Nephron progenitor cell (in vitro differentiated cells): ENCODE measurements at places on chromosomes 11 and 22.
A peak's percentile ranks its signal among the peaks of the same experiment; 100 is the strongest.

DNA sequence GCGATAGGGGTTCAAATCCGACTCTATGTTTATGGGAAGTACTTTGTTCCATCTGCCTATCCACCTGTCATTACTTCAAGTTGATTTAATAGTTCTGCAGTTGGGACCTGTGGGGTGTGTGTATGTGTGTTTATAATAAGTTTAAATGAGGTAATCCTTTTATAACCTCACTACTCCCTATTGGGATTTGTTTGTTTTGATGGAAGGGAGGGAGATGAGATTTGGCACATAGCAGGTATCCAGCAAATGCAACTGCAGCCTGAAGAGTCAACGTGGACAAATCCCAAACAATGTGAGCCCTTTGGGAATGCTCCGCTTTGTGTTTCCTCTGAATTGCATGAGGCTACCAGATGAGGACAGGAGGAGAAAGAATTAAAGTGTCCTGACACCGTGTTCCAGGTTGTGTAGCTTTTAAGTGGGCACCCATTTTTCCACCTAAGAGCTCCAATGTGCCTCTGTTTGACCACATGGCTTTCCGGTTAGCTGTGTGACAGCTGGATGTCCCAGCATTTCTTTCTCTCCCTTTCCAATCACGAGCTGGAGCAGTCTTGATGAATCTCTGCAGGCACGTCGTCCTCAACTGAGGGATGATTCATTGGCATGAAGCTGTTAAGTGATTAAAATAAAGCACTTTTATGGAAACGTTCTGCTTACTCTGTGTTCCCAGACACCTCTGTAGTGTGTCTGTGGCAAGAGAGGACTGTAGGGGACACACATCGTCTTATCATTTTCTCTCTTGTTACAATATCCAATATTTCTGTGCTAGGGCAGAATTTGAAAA, 610.7 kb downstream of the NTM start:
- no peak for DNase-seq

GRCh38 chr11:124672536-124673215, 863 bp downstream of the SIAE start:
- no peak for DNase-seq

GRCh38 chr11:122656073-122656630, 630 bp downstream of the UBASH3B start:
- DNase-seq: peak; percentile 75

DNA sequence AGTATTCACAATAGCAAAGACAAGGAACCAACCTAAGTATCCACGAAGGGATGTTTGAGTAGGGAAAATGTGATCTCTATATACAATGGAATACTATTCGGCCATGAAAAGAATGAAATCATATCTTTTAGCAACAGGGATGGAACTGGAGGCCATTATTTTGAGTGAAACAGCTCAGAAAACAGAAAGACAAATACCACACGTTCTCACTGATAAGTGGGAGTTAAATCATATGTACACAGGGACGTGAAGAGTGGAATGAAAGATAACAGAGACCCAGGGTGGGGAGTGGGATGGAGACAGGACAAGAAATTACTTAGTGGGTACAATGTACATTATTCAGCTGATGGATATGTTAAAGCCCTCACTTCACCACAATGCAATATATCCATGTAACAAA, 1012.7 kb downstream of the TBC1D22A start:
- no peak for DNase-seq

DNA sequence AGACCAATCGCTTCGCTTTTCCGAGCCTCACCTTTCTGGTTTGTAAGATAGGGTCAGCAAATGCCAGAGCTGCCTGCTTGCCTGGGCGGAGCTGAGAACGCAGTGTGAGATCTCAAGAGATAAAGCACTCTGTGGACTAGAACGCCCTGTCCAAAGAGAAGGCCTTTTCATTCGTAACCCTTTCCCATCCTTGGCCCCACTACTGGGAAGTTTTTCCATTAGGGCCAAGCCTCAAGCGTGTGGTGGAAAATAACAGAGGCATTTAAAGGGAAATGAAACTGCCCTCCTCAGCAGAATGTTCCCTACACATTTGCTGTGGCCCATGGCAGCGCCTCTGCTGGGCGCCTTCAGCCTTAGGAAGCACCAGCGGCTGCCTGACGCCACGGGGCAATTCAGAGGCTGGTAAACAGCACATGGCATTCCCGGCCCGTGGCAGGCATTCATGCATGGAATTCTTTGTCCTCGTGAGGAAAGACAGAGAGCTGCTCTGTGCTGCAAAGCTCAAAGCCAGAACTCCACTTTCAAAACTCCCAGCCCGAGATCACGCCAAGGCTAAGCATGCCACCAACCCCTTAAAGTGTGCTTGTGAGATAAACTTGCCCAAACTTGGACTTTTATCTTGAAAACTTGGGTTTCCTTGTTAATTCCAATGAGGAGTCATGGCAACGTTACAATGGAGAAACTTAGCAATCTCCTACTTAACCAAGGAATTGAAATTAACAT, 38.1 kb downstream of the AHNAK start:
- DNase-seq: peak; percentile 58

DNA sequence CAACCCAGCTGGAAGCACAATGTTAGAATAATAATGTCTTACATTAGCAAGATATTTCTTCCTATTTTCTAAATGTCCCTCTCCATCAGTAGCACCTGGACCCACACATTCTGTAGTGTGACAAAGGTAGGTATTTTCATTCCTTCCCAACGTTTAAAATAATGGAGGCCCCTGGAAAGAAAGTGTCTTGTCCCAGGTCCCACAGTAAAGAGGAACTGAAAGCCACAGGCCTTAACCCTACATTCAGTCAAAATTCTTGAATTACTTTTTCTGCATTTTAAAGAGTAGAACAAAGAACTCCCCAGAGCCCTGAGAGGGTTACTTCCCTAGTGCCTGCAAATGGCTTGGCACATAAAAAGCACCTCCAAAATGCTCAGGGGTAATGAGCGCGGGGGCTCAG, 26.3 kb downstream of the OPCML start:
- DNase-seq: no peak

GRCh38 chr11:14376920-14377319, 17.9 kb upstream of the RRAS2 start:
- DNase-seq: no peak

GRCh38 chr11:108370315-108370714, 97.0 kb downstream of the C11orf65 start:
- no peak for DNase-seq

DNA sequence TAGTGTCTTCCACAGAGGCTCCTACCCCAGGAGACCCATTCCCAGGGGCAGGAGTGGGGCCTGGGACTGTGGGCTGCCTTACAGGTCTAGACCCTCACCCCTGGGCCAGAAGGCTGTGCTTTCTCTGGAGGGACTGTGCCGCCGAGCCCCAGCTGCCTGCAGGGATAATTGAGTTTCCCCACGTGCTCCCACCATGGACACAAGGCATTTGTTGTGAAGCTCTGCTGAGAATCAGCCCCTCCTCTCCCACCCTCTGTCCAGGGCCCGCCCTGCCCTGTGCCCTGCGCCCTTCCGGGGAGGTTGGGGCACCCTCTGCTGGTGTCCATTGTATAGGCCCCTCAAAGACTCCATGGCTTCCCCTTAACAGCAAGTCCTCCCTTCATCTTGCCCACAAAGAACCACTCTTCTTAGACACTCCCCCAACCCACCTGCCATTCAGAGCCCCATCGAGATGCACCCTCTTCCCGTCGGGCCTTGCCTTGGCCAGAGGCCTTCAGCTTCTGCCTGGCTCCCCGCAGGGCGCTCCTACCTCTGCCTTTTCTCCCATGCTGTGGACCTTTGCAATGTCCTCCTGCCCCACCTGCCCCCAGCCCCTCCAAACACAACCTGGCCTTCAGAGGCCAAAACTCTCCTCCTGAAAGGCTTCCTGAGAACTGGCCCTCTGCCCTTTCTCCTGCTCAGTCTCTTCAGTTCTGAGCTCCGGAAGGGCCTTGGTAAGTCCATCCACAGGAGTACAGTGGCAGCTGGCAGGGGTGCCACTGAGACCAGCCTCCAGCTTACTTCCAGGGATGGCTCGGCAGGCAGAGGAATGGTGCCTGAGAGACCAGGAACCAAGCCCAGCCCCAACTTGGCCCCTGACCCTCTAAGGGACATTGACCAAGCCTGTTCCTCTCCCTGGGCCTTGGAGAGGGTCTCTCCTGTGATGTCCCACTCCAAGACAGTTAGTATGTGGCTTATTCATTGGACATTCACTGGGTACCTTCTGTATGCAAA, 22.4 kb downstream of the DUSP8 start:
- DNase-seq: no peak

DNA sequence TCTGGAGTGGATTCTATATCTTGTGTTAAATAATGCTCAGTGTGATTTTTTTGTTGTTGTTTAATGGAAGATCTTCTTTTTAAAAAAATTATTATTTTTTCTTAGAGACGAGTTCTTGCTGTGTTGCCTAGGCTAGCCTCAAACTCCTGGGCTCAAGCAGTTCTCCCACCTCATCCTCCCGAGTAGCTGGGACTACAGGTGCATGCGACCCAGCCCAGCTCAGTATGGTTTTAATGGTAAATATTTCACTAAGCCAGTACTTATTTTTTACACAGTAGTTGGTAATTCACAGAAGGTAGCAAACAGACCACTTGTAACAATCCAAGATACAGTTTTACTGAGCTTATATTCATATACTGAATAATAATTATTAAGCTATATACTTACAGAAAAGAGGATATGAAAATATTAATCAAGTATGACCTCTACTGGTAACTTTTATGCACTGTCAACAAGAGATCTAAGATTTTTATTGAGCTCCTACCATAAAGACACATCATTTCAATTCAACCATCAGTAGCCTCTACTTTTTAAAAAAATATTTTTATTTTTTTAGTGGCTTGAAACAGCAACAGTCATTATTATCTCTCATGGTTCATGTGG, 6.1 kb upstream of the CD59 start:
- no peak for DNase-seq

DNA sequence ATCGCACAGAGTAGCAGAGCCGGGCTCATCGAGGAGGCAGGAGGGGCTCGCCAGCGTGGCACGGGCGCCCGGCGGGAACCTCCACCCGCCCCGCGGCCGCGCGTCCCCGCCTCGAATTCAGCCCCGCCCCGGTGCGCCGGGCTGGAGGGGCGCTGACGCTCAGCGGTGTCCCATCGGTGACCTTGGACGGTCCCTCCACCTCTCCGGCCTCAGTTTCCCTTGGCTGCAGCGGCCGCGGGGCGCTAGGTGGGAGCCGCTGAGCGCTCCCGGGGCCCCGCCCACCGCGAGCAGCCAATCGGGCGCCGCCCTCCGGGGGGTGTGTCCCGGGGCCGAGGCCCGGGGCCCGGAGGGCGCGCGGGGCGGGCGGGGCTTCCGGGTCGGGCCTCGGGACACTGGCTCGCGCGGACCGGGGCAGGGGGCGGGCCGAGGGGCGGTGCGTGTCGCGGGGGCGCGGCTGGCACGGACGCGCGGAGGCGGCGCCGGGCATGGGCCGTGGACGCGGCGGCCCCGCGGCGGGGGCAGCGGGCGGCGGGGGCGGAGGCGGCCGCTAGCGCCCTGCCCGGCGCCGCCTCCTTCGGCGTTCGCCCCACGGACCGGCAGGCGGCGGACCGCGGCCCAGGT, at the start of gene PPARA:
PPARA (plus strand) TSS at position 493 of the 621 bp plus-strand sequence. CDS start 47,858 bp downstream, outside the sequence.
- peak; percentile 88 for DNase-seq

DNA sequence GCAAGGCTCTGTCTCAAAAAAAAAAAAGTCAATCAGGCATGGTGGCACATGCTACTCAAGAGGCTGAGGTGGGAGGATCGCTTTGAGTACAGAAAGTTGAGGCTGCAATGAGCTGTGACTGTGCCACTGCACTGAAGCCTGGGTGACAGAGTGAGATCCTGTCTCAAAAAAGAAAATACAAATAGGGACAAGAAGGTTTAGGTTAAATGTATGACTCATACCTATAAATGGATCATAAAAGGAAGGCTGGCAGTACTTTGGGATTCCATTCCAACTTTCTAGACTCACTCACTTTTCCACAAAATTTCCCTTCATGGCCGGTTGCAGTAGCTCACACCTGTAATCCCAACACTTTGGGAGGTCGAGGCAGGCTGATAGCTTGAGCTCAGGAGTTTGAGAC, 25.6 kb upstream of the OSBP start:
- no peak for DNase-seq

- no peak for DNase-seq
Observed at GRCh38 chr11:102361086-102362031, 14.3 kb downstream of the BIRC2 start.

DNA sequence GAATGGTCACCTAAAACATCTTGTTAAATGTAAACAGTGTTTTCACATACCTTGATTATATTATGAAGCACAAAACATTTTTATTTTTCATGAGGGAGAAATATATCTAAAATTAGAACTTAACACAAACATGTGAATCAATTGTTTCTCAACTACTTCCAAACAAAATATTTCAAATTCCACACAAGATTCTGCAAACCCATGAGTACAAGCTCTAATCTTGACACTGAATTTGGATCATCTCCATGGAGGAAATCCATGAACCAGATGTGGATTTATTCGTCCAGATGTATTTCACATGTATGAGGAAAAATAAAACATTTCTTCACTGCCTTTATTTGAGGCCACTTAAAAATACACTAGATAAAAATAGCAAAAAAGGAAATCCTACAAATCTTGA, 184.2 kb downstream of the SBF2 start:
- DNase-seq: no peak

- DNase-seq: no peak
Observed at GRCh38 chr11:128759597-128759996, 65.7 kb downstream of the FLI1 start.
